ENCODE measurements at places on chromosomes 1 and 21.
A peak's percentile ranks its signal among the peaks of the same experiment; 100 is the strongest.

DNA sequence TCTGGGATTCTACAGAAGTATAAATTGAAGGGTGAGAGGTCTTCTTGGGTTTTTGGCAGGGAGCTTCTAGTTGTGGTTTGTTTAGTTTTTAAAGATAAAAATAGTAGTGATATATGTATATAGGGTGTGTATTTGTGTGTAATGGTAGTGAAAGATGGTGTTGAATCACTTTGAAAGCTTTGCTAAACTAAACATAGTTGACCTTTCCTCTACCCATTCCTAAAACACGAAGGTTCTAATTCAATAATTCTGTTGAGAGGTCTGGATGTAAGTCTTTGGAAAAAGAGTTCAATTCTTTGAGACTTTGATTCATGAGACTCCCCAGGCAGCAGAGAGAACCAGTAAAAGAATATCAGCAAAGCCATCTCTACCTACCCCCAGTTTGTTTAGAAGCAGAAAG, 247.9 kb upstream of the DUSP10 start:
- no peak for DNase-seq

GRCh38 chr1:9234223-9235095, at the start of gene H6PD:
H6PD (plus strand) TSS chr1:9234774; CDS start chr1:9244935, 10,161 bp downstream.
- DNase-seq: peak; percentile 21

GRCh38 chr1:30816211-30817076, 58.9 kb upstream of the LAPTM5 start:
- peak; percentile 79 for DNase-seq

DNA sequence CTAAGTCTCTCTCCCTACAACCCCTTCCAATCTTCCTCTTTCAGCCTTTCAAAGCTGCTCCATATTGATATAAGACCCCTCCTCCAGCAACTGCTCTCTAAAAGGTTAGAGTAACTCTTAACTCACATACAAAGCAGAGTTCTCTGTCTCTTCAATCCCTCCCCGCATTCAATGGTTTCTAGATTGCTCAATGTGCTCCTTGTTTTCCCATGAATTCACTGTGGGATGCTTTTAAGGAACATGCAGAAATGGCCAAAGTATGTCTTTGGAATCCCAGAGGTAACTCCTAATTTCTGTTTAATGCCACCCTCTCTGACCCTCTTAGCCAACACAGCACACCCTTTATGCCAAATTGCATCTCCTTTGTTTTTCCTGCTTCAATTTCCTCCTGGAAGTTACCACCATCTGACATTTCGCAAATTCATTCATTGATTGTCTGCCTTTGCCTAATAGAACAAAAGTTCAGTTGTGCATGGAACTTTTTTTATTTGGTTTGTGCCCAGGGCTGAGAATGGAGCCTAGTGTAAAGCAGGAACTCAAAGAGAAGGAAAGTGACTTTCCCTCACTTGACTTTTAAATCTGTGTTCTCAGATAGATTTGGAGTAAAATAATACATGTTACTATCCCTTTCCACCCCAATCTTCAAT, 172.7 kb upstream of the C8B start:
- DNase-seq: no peak

DNA sequence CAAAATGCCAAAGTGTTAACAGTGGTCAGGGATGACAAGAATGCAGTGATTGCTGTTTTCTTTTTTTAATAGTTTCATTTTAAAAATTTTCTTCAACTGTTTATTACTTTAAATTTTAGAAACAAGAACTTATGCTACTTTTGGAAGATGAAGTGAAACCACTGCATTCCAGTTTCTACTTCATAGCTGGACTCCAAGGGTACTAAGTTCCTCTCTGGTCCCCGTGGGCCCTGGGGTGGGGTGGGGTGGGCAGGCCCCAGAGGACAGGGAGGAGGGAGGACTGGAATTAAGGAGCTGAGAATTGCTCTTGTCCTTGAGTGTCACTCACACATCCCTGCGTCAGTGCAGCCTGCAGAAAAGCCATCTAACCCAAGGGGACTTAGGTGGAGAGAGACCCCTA, 97.3 kb downstream of the RAVER2 start:
- DNase-seq: no peak

GRCh38 chr1:216722821-216723220, 408 bp downstream of the ESRRG start:
- DNase-seq: no peak

GRCh38 chr1:111754984-111755330, 744 bp upstream of the DDX20 start:
- DNase-seq: no peak

All from HFF-Myc (cell line).